ENCODE measurements at places on chromosomes 4 and X.

DNA sequence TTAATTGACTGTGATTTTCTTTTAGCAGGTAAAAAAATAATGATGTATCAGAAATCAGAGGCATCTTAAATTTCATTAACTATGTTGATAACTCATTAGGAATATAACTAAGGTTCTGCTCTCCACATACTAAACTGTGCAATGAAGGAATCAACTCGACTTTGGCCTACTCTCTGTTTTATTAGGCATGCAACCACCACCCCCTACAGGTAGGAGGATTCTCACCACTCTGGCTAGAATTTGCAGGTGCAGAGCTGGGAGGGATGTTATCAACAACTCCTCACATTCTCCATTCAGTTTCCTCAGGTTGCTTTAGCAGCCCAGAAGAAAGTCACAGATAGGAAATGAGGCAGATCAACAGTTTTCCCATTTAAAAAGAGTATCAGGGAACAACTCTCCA is 160.1 kb downstream of the COX18 start:
- no peak for DNase-seq

DNA sequence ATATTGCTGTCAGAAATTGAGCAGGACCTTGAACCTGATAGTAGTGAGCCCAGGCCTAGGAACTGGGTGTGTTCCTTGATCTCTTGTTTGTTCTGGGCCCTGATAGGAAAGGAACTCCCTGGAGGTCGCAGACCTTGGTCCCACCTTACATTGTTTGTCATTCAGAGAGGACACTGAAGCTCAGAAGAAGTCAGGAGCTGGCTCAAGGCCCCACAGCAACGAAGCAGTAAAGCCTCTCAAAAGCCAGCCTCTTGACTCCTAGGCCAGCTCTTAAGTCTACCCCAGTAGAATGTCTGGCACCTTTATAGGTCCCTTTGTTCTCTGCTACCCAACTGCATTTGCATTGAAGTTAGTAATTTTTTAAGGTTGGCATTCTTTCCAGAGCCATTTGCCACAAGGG is 46.8 kb downstream of the MAMLD1 start:
- DNase-seq, result no peak

DNA sequence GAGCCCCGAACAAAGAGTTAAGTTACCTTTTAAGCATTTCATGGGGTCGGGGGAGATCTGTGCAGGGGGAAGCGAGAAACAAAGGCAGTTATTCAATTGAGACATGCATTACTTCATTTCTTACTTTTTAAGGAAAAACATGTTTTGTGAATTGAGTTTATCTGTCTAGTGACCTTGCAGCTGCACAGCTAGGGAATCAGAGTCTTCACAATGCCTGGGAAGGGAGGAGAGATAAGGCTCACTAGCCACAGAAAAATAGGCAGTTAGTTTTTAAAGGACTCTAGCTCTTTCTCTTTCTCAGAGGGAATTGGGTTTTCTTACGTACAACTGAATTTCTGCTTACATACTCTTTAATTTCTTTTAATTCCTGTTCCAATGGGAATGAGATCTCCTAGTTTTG is 26.2 kb upstream of the ZBTB33 start:
- DNase-seq, result no peak

DNA sequence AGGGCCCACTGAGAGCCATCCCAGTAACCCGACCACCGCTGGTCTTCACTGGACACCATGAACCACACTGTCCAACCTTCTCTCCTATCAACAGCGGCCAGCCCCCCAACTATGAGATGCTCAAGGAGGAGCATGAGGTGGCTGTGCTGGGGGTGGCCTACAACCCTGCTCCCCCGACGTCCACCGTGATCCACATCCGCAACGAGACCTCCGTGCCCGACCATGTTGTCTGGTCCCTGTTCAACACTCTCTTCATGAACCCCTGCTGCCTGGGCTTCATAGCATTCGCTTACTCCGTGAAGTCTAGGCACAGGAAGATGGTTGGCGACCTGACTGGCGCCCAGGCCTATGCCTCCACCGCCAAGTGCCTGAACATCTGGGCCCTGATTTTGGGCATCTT is 423.8 kb upstream of the EPHA5 start:
- DNase-seq, result no peak

GRCh38 chr4:94595880-94596483 is 144.2 kb downstream of the PDLIM5 start:
- DNase-seq, result no peak

DNA sequence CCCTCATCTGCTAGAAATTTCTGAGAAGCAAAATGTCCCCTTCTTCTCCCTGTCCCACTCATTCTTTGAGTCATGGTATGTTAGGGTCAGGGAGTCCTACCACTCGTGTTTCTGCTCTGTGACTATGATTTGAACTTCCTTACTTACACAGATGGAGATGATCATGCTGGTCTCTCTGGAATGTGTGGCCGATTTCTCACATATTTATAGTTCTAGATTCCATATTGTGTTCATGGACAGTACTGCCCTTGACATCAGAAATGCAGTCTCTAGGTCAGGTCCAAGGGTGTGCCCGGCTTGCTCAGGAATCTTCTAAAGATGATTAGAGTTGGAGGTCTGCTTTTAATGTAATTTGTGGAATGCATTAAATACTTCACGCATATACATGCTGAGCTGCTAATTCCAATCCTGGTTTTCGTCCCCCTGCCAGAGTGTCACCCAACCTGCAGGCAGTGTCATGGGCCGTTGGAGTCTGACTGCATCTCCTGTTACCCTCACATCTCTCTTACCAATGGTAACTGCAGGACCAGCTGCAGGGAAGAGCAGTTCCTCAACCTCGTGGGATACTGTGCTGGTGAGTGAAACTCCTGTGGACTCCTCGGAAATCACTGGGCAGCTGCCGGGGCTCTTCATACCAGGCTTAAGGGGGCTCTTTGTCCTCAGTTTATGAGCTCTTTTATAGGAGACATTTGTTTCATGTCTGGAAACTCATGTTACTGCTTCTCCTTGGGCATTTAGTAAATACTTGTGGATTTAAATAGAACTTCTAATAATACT is 214.1 kb upstream of the ANXA3 start:
- no peak for DNase-seq

GRCh38 chr4:139419388-139419914 is 34.5 kb upstream of the RAB33B start:
- DNase-seq, result peak; percentile 20

DNA sequence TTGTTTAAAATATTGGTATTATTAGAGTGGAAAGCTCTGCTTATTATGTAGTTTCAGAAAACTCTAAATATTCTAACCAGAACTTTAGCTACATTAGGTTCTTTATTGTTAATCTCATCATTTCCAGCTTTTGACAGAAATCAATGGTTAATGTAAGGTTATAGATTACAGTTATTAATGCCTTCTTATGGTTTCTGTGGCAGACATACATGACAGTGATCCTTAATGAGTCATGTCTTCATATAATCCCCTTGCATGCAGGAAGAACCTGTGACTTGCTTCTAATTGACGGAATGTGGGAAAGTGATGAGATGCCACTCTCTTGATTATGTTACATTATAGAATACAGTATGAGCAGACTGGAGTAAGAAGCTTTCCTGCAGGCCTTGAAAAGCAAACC is 23.5 kb downstream of the KLHL8 start:
- DNase-seq, result no peak

- DNase-seq, result no peak
Observed at GRCh38 chr4:108742451-108743420, 20.1 kb downstream of the ETNPPL start.

GRCh38 chr4:123921339-123921738 is 524.7 kb downstream of the SPRY1 start:
- DNase-seq, result no peak

DNA sequence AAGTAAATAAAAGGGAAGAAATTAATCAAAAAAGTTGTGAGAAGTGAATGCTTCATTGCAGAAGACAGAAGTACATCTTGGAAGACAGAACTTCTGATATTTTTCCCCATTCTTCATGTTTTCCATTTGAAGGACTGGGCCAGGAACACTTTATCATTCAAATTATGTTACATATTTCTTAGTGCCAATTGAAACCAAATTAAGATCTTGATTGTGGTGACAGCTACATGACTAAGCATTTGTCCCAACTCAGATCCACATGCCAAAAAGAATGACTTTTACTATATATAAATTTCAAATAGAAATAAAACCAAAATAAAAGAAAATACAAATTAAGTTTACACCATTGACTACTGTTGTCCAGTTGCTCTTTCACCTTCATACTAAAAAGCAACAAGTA is 14.0 kb upstream of the FGF5 start:
- DNase-seq, result no peak

DNA sequence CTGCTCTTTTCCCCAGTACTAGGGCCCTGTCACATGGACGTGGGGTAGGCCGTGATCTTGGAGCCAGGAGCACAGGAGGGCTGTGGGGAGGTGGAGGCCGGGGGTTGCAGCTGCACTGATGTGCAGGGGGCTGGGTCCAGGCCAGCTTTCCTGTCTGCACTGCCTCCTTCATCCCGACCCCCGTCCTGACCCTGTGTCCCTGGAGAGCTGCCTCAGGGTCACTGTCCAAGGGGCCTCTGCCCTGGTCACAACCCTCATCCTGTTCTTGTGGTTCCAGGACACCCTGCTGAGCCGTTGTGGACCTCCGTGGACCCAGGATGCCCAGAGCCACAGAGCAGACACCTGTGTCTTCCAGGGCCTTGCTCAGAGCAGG is 91.7 kb upstream of the ADRA2C start:
- no peak for DNase-seq

GRCh38 chr4:52588097-52588496 is 71.0 kb downstream of the USP46 start:
- DNase-seq, result no peak

- no peak for DNase-seq
Observed at GRCh38 chr4:121876070-121876469, 5.8 kb upstream of the BBS7 start.

- no peak for DNase-seq
Observed at GRCh38 chr4:8050555-8051206, 107.9 kb downstream of the ABLIM2 start.

DNA sequence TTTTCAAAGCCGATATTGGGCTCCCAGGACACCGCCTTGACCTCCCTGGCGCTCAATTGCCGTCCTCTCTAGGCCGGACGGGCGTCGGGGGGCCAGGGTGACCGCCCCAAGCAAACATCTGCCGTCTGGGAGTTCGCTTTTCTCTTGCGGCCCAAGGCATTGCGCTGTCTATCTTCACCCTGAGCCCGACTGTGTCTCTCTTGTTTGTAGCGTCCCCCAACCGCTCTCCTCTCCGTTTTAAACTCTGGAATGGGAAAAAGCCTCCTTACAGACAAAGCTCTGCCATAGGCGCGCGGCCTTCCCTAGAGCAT is 551 bp upstream of the ARX start:
- DNase-seq, result no peak

DNA sequence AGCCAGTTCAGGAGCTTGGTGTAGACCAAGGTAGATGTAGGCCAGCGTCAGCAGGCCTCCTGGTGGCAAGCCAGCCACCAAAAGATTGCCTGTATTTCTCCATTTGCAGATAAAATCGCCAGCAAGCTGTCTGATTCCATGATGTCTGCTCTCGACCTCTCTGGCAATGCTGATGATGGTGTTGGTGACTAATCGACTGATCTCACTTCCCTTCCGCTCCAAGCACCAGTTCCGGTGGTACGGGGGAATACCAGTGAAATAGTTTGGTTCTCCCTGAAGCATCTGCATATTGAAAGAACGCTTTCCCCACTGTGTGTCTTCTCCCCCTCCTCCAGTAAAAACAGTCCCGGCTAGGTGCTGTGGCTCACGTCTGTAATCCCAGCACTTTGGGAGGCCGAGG is 30.4 kb downstream of the GNL3L start:
- DNase-seq, result no peak

DNA sequence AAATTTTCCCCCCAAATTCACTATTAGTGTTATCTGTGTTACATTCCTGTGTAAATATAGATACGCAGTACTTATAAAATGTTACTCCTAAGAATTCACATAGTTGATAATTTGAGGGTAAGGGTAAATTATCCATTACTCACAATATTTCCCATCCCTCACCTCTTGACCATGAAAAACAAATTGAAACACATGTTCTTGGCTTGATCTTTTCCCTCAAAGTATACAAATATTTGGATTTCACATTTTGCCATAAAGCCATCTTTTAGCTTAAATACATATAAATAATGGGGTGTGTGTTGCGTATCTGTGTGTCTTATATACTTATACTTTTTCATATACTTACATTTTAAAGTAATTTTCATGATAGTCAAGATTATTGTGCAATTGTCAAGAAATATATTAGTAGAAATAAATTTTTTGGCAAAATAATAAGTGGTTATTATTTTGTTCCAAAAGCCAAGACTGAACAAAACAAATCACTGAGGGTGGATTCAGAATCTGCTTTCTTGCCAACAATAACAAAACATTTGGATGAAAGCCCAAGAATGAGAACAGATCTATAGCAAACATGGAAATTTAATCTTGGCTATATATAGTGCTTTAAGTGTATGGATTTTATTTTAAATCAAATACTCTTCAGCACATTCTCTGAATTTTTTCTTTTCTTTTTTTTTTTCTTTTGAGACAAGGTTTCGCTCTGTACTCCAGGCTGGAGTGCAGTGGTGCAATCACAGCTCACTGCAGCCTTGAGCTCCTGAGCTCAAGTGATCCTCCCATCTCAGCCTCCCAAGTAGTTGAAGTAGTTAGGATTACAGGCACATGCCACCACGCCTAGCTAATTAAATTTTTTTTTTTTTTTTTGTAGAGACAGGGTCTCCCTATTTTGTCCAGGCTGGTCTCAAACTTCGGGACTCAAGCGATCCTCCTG is 48.5 kb upstream of the PRSS48 start:
- peak; percentile 42 for DNase-seq

- no peak for DNase-seq
Observed at GRCh38 chrX:11430271-11430670, 137.1 kb downstream of the AMELX start.

DNA sequence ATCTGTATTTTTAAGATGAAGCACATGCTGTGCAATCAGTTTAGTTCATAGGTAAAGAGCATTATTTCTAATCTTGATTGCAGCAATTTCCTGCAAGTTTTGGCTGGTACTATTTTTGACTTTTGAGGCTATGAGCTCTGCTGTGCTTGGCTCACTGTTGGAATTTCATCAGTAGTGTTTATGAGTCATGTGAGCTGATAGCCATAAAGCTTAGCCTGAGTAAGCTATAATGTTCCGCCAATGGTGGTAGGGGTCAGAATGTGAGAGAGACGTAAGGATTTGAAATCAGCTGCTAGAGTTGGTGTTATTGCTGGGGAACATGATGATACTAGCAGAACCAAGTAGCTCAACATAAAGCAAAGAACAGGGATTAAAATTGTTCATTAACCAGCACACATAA is 590.9 kb upstream of the GNPDA2 start:
- no peak for DNase-seq

GRCh38 chrX:110277609-110278008 is 40.3 kb downstream of the AMMECR1 start:
- DNase-seq, result no peak

- DNase-seq, result no peak
Observed at GRCh38 chrX:53813670-53814440, 127.3 kb upstream of the HUWE1 start.

GRCh38 chr4:185464887-185465286 is 6.6 kb downstream of the CCDC110 start:
- DNase-seq, result no peak

- DNase-seq, result no peak
Observed at GRCh38 chrX:54423161-54423888, 16.9 kb upstream of the TSR2 start.

GRCh38 chrX:110175146-110175545 is 142.7 kb downstream of the AMMECR1 start:
- no peak for DNase-seq

GRCh38 chr4:79025170-79025569 is 85.9 kb upstream of the PAQR3 start:
- DNase-seq, result no peak

Measured in HS-27A (cell line).